Panc1 (cell line): ENCODE measurements at places on chromosomes 1 and 21.

DNA sequence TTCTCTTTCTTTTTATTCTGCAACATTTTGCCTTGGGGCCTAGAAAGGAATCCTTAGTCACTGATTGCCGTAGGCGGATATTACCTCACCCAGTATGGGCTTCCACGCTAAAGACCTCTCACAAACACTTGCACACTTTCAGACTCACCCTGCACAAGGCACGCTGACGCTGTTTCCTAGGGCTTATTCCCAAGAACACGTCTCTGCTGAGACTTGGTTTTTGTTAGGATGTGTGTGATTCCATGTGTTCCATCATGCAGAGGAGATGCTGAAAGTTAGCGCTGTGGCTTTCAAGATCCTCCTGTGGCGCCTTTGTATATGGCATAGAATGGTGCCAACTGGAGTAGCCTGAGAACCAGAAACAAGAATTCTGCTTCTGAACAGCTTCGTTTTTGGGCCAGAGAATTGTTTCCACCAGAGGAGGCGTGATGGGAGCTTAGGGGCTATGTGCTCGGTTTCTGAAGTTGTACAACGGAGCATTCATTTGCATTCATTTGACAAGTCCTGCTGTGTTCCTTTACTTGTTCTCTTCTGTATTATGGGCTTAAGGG is 297.0 kb downstream of the DISC1 start:
- no peak for DNase-seq

- no peak for DNase-seq
Measured at GRCh38 chr21:42493109-42494060, 2.6 kb downstream of the RSPH1 start.

DNA sequence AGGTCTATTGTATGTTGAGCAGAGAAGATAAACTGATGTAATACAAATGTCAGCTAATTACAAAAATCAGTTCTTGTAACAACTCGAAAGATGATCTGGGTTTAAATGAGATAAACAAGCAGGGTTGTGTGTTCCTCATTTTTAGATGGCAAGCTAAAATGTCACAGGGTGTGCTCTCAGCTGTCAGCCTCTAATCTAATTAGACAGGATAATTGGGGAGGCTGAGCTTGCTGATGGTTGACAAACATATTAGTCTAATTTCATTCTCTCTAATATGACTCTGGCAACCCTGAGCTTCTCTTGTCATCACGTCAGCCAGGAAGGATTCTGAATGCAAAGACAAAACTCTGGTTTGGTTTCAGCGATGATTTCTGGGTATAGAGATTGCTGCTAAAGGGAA is 335.3 kb upstream of the KAZN start:
- no peak for DNase-seq

GRCh38 chr1:166920561-166921475 is 44.8 kb upstream of the TADA1 start:
- no peak for DNase-seq

GRCh38 chr1:21761052-21761451 is 21.9 kb downstream of the USP48 start:
- DNase-seq = no peak

GRCh38 chr1:147907786-147908509 is 5.4 kb downstream of the GJA8 start:
- no peak for DNase-seq

DNA sequence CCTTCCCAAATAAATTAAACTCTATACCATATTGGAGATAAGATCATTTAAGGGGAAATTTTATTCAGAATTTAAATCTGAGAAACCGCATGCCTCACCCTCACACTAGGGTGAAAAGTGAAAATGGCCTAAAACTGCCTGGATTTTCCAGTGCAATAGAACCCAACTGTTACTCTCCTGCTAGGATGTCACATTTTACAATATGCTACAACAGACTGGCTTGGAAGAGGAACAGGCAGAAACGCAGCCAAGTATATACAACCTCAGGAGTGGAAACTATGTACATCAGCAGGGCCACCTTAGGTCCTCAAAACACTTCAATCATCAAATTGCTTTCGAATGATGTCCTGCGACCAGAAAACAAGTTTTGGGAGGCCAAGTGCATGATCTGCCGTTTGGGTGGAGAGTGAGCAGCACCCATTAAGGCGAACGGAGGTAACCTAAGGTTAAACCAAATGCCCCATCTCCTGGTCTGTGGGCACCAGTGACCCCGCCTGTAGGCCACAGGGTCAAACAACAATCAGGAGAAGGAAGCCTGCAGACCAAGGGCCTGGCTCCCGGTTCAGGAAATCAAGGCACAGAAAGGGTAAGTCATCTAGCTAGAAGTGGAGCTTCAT is 4.9 kb downstream of the RCAN1 start:
- DNase-seq = no peak

DNA sequence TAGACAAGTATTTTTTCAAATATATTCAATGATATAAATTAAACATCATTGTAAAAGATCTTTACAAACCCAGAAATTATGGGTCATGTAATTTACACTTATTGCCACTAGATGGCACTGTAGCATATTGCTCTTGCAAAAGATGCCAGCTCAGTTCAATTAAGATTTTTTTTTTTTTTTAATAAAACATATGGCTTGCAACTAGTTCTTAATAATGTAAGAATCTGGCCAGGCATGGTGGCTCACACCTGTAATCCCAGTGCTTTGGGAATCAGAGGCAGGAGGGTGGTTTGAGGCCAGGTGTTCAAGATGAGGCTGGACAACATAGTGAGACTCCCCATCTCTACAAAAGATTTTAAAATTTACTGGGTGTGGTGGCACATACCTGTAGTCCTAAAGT is 49.4 kb upstream of the DESI2 start:
- DNase-seq = no peak

- DNase-seq = no peak
Measured at GRCh38 chr1:61427510-61427909, 297.4 kb downstream of the TM2D1 start.

- DNase-seq = no peak
Measured at GRCh38 chr1:239268007-239268406, 118.4 kb upstream of the CHRM3 start.

DNA sequence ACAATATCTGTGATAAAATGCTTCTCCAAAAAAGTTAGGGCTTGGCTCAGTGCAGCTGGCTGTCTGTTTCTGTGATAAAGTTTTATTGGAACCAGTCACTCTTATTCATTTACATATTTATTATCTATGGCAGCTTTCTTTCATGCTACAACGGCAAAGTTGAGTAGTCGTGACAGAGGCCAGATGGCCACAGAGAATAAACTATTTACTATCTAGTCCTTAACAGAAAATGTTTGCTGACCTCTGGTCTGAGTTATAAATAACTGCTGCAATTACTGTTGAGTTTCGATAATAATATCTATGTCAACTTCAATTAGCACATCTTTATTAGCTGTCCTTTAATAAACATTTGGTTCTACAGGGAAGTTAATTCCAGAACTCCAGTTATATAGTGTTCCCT is 180.2 kb upstream of the RUNX1 start:
- DNase-seq = no peak

GRCh38 chr1:15911927-15912326 is 64.0 kb downstream of the ZBTB17 start:
- no peak for DNase-seq

- DNase-seq = peak; percentile 39
Measured at GRCh38 chr1:26405281-26405915, 5.2 kb upstream of the LIN28A start.

GRCh38 chr1:220943319-220943996 is 64.2 kb downstream of the HLX start:
- no peak for DNase-seq

DNA sequence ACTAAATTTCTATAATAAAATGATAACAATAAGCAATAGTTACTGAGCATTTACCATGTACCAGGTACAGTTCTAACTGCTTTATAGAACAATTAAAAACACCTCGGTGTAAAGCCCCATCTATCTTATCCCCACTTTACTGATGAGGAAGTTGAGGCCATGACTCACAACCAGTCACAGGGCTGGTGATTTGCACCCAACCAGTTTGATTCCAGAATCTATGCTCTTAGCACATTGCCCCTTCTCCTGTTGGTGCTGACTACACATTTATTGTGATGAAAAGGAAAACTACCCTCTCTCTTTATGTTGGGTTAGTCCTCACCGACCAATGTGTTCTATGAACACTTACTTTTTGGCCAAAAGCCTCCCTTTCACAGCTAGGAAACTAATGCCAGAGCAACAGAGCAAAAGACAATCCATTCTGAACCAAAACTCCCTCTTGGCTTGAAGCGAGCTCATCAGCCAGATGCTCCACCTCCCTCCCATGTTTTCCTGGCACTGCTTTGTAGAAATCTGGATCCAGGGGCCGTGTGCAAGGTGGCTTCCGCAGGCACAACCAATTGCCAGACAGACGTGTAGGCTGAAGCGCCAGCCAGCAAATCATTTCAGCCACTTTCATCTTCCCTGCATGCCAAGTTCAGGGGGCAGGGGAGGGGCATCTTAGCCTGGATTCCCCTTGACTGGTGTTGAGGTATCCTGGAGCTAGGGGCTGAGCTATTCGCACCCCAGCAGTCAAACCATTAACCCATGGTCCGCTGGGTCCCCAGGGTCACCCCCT is 32.0 kb upstream of the SLC30A1 start:
- DNase-seq = no peak

DNA sequence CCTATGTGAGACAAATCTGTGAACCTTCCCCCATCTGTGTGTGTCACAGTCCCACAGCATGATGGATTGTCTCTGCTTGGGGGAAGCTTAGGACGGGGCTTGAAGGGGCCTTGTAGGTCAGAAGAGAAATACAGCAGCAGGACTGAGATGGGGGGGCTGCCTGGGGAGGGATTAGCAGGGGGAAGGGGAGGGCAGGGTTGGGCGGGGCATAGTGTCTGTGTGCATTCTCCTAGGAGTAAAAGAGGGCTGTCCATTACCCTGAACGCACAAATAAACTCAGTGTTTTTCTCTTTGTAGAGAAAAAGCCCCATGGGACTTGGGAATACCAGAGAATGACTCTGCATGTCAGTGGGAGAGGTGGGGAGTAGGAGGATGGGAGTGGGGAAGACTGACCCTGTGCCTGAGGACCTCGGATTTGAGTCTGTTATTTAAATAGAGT is 16.4 kb downstream of the RNF220 start:
- DNase-seq = no peak

DNA sequence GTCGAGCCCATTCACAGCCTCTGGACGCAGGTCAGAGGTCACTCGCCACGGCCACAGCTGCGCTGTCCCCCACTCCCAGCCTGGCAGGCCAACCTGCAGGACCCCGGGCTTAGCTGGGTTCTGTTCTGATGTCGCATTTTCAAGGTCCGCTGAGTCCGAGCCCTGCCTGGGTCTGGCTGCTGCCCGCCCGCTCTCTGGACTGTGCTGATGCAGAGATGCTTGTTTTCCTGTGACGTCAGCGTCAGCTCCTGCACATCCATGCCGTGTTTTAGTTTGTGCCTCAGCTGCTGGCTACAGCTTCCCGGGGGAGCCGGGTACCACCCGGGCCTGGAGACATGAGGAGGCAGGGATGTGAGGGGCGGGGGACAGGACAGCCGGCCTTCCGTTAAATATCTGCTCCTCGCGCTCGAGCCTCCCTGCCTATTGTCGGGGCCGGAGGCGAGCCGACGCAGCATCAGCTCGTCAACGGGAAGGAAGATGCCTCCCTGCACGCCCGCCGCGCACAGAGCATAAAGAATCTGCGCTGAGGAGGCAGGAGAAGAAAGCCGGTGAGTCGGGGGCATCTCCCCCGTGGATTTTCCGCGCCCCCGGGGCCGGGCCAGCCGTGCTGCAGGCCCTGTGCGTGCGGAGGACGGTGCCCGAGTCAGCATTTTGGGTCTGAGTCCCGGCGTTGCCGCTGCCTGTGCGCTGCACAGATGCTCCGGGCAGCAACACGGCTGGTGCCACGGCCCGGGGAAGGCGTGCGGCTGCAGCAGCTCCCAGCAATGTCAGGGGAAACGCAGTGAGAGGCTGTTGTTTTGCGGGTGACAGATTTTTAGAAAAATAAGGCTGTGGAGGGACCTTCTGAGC is 23.4 kb downstream of the PRKCZ start:
- DNase-seq = no peak

- no peak for DNase-seq
Measured at GRCh38 chr1:162229549-162229948, 147.1 kb downstream of the SPATA46 start.

DNA sequence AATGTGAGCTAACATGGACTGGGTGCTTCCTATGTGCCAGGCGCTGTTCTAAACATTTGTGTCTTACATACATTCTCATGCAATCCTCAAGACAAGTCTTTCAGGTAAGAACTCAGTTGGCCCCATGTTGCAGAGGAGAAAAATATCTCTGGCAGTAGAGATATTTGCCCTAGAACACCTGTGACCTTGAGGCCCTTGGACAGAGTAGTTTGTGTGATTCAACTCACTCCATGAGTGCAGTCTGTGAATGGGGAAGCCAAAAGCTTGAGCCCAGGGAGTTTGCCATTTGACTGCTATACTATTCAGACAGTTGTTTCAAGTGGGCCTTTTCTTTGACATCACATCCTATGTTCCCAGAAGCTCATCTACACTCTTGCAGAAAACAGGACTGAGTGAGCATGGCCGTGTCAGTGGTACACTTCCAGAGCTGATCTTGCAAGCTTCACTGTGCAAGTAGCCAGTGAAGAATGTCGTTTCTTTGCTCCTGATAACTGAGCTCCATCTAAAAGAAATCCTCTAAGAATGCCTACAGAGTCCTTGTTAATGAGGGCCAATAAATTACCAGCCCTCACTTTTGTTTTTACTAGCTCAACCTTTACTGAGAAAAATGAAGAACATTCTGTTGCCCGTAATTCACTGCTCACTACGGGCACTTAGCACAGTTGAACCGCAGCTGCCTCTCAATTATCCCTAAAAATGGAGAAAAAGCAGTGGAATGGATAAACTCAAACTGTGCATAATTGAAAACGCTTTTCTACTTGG is 98.7 kb upstream of the C8B start:
- no peak for DNase-seq

- peak; percentile 73 for DNase-seq
Measured at GRCh38 chr21:8989721-8990325, 1531.6 kb upstream of the TPTE start.

GRCh38 chr1:158021721-158022120 is 28.3 kb downstream of the KIRREL1 start:
- DNase-seq = no peak

DNA sequence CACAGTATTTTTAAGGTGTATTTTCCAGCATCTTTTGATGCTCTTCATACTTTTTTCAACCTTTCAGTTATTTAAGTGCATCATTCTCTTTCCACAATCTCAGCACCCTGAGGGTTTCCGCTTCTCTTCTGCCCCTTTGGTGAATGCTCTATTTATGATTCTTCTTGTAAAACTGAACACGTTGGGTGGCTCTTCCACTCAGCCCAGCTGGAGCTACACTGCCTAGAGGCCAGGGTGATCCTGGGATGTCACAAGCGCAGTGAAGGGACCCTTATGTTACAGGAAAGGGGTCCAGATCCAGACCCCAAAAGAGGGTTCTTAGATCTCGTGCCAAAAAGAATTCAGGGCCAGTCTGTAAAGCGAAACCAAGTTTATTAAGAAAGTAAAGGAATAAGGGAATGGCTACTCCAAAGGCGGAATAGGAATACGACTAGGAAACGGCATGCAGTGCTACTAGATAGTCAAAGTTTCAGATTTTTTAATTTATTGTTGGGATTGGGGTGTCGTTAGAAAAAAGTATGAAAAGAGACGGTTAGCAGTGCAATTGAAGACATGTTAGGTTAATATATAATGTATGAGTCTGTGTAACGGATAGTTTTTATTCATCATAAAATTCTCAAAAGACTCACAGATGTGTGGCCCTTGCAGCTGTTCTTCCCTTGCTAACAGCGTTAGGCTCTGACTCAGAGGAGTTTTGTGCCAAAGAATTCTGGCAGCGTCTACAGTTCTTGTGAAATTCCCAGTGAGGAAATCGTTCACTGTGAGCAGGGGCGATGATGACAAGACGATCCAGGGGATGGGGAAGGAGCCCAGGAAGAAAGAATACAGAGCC is 14.4 kb upstream of the ERVH48-1 start:
- peak; percentile 67 for DNase-seq
